Stimulated activated CD8-positive, alpha-beta memory T cell treated with anti-CD3 and anti-CD28 coated beads, Interleukin-7, amount 100 ng/mL, for 24 hours (primary cell): ENCODE measurements at places on chromosomes 4 and X.

DNA sequence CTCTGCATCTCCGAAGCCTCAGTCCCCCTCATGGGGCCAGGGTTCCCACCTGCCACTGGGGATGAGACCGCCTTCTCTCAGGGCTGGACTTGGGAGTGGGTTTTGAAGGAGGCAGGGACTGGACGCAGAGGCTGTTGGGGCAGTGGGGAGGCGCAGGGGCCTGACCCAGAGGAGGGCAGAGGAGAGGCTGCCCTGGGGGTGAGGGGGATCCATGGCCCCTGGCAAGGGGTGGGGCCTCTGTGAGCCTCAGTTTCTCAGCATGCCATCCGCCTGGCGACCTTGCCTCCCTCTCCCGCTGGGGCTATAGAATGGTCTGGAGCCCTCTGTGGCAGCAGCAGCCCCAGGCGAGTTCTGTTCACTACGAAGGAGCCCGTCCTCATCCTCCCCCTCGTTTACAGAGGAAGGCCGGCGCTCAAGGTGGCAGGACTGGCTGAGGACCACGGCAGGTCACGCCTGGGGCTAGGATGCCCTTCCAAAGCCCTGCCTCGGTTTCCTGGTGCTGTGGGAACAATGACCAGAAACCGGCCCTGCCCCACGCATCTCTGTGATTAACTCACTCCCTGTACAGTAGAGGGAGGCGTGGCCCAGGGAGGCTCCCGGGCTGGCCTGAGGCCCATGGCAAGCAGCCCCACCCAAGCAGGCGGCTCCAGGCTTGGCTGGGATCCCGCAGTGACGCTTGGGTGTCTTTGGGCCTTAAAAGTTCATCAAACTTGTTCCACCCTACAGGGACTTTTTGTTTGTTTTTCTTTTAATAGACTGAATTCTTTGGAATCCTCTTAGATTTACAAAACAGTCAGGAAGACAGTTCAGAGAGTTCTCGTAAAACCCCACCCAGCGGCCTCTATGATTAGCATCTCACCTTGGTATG, 16.0 kb upstream of the SH3TC1 start:
- DNase-seq, result no peak

- no peak for DNase-seq
These were observed 1441.2 kb downstream of the PCDH7 start for GRCh38 chr4:32161392-32161791.

DNA sequence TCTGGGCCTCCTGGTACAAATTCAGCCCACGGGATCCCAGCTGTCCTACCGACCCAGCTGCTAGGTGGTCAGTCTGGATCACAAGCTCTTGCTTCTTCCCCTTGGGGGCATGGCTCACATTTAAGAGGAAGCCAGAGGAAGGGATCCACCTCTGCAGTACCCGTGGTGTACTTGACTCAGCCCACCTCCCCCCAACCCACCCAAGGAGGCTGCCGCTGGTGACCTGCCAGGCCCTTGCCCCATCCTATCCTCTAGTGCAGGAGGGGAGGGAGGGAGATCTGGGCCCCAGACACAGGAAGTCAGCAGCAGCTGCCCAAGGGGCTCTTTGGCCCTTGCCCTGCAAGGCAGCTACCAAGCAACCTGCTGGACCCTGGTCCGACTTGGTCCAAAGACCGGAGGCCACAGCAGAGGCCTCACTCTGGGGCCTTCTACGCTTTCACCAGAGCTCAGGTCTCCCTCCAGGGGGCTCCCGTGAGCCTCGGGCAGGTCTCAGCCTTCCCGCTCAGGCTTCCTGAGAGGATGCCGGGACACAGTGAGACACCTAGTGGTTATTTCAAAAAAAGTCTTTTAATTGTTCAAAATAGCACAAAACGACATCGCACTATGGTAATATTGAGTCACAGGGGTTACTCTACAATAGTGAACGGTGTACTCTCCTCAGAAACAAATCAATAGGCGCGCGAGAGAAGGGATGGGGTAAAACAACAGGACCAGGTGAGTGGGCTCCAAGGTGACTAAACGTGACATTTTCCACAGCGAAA, 2.7 kb upstream of the RENBP start:
- DNase-seq, result peak; percentile 52

- DNase-seq, result no peak
These were observed 578 bp upstream of the CORIN start for GRCh38 chr4:47838445-47838844.

GRCh38 chr4:28082686-28083390, 1222.2 kb downstream of the STIM2 start:
- DNase-seq, result no peak

- no peak for DNase-seq
These were observed 15.1 kb downstream of the UBE2K start for GRCh38 chr4:39712819-39713607.

GRCh38 chr4:6231663-6232165, 31.4 kb upstream of the JAKMIP1 start:
- no peak for DNase-seq

GRCh38 chr4:83552924-83553323, 17.0 kb downstream of the GPAT3 start:
- no peak for DNase-seq

- no peak for DNase-seq
These were observed 373.3 kb downstream of the IDS start for GRCh38 chrX:149131774-149132173.

- no peak for DNase-seq
These were observed 1.1 kb downstream of the AVPR2 start for GRCh38 chrX:153905481-153906095.

DNA sequence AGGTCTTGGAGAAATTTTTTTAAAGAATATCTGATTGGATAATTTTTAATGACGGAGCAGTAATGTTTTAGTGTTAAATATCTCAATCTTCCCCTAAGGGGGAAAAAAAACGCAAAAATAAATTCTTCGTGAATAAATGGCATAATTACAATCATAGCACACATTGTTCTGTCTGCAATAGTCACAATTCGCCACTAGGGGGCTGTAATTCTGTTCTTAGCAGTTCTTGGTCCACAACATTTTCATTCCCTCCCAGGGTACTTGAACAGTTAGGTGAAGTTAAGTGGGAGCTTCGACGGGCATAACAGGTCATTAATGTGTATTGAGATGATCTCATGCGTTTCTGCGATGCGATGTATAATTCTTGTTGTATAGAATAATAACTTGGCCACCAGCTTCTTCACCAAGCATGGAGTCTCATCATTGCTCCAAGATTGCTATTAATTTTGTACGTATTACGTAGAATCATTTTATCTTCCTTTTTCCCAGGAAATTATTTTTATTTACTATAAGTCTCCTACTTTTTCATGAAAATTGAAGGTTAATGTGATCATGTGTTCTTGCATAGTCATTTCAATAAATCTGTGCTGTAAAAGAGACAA, 27.2 kb downstream of the HTR2C start:
- no peak for DNase-seq

- no peak for DNase-seq
These were observed 18.5 kb downstream of the LAP3 start for GRCh38 chr4:17595471-17596005.

- DNase-seq, result no peak
These were observed 124.0 kb upstream of the PJA1 start for GRCh38 chrX:69289046-69289792.

DNA sequence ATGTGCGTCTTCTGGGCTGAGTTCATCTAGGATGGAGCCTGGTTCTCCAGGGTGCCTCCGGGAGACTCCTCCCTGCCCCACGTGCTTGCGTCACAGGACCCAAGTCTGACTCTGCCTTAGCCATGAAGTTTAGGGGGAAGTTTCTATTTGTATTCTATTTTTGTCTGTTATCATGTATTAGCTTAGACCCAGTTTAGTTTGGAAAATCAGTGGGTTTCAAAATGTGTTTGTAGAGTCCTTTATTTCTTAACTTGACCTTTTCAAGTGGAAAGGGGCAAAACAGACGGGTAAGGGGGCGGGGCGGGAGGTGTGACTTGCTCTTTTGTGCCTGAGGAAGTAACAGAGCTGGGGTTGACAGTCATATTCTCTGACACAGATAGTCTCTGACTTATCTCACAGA, 86.0 kb downstream of the HTT start:
- DNase-seq, result no peak

DNA sequence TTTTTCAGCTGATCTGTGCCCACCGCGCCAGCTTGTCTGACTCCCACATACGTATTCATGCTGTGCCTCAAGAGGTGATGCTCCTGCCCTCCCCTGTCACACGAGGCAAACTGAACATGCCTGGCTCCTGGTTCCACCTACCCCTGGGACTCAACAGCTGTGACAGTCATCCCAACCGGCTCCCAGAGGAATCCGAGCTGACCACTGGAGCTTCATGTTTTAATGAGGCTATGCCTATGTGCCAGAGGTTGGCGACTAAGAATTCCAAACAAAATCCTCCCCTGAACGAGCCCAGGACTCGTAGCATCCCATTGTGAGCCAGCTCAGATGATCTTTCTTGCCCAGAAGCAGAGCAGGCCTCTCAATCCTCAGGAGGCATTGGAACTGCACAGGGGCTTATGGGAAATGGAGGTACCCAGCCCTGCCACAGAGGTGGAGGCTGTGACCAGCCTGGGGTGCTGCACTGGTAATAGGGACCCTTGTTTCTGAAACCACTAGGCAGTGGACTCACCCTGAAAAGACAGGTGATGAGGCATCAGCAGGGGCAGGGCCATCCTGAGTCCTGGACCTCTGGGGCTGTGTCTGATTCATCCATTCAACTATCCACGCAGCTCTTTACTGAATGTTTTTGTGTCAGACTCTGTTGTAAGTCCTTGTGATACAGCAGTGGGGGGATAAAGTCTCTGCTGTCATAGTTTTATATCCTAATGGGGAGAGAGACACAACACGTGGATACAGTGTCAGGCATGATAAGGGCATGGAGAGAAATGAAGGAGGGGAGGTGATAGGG, 325.0 kb downstream of the EVC2 start:
- DNase-seq, result no peak

- no peak for DNase-seq
These were observed 90.3 kb upstream of the TMEM150C start for GRCh38 chr4:82652062-82652461.

- DNase-seq, result no peak
These were observed 78.4 kb downstream of the GRID2 start for GRCh38 chr4:92382128-92382527.

- DNase-seq, result no peak
These were observed 55.4 kb upstream of the CCDC149 start for GRCh38 chr4:24968278-24968677.

DNA sequence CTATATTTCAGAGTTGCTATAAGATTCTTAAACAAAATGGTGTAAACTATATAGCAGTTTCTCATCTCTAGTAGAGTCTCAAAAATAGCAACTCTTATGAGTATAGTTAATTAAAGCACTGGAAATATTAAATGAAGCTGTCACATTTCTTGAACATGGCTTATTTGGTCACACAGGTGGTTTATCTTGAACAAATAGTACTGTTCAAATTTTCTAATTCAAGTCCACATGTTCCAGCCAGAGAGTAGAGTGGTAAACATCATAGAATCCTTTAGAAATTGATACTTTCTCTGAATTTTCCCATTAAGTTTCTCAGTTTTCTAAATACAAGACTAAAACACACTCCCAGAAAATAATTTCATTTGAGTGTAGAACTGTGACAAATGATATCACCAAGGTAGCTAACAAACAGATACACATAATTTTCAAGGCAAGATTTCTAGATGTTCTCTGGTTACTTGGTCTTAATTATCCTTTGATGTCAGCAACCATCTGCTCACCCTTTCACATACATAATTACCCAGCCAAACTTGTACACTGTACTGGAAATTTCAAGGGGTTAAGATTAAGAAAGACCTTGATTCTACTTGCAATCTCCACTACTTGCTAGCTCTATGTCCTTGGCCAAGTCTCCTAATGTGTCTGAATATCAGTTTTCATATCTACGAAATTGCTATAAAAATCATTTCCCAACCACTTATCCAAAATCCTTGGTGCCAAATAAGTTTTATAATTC, 24.3 kb upstream of the PAK3 start:
- no peak for DNase-seq

DNA sequence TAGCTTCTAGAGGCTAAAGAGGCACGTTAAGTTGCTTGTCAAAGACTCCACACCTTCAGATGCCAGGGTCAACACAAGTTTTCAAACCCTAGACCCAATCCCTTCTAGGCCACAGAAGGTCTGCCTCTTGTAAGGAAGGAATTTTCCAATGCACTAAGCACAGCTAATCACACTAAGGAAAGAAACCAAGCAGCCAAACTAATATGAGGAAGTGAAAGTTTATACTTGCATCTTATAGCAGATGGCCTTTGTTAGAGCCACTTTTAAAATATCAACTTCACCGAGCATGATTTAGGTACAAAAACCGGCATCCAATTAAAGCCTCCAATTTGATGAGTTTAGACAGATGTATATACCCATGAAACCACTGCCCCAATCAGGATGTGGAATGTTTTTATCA, 9.9 kb downstream of the FHL1 start:
- DNase-seq, result no peak

DNA sequence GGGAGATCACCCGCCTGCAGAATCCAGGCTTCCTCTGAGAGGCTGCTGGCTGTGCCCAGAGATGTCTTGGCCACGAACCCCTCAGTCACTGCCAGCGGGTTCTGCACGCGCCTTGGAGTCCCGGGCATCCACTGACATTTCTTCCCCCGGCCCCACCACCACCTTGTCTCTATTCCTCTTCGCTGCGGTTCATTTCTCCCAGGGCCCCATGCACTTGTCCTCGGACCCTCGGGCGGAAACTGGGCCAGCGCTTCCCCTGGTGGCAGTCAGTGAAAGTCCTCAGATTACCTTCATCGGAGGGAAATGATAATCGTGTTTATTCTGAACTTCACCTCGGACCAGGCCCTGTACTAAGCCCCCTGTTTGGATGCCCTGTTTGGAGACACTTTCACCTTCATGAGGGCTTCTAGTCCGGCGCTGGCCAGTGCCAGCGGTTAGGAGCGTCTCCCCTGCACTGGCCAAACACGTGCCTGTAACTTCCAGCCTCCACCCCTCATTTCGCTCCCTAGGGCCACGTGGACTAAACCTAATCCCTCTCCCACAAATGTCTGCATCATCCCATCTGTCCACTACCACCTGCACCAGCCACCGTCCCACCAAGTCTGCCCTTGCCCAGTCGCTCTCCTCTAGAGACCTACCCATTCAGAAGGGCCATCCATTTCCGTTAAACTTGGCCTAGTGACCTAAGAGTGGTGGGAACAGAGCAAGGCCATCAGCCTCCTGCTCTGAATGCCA, 82.0 kb downstream of the DCTD start:
- DNase-seq, result no peak

DNA sequence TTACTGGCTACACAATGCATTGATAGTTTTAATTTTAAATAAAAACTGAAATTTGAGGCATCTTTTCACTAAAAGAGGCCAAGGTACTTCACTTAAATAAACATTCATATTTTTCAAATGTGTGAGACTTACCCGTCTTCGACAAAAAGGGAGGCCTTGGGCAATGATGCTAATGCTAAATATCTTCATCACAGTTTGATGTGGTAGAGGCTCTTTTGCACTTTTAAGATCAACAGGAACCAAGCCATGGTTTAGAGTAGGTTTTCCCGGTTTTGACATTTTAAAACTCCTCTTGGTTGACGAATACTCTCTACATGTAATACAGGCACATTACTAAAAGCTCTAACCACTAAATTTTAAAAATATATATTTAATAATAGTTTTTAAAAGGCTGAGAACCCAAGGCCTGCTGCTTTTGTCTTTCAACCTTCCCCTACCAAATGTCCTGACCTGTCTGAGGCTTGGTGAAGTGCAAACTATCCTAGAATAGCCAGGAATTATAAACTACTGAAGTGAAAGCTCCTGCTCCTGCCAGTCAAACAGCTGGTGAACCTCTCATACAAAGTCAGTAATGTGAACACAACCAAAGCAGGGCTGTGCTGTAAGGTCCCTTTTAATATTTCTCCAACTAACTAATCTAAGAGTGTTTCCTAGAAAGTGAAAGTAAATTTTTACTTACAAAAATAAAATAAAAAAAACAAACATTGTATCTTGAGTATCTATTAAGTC, 153.7 kb downstream of the FBXW7 start:
- no peak for DNase-seq

- DNase-seq, result peak; percentile 12
These were observed 433 bp downstream of the MMAA start for GRCh38 chr4:145619639-145619996.
